Stimulated activated CD4-positive, alpha-beta T cell treated with anti-CD3 and anti-CD28 coated beads, Interleukin-4, amount 100 ng/mL, for 24 hours (primary cell): ENCODE measurements at places on chromosomes 12 and 14.

GRCh38 chr14:61524211-61524806 is 171.0 kb upstream of the HIF1A start:
- DNase-seq: no peak

DNA sequence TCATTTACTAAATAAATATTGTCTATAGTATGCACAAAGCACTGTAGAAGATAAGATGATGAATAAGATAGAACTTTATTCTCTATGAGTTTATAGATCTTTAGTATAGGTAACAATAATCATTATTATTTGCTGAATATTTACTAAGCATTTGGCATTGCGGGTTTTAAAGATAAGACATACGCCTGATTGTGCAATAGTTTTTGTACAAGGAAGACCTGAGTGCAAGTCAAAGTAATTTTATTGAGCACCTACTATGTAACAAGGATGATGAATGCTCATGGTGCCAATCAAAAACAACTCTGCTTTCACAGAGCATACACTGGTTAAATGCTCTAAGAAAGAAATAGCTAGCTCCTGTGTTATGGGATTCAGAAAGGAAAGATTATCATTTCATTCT is 1461.7 kb upstream of the FLRT2 start:
- no peak for DNase-seq

DNA sequence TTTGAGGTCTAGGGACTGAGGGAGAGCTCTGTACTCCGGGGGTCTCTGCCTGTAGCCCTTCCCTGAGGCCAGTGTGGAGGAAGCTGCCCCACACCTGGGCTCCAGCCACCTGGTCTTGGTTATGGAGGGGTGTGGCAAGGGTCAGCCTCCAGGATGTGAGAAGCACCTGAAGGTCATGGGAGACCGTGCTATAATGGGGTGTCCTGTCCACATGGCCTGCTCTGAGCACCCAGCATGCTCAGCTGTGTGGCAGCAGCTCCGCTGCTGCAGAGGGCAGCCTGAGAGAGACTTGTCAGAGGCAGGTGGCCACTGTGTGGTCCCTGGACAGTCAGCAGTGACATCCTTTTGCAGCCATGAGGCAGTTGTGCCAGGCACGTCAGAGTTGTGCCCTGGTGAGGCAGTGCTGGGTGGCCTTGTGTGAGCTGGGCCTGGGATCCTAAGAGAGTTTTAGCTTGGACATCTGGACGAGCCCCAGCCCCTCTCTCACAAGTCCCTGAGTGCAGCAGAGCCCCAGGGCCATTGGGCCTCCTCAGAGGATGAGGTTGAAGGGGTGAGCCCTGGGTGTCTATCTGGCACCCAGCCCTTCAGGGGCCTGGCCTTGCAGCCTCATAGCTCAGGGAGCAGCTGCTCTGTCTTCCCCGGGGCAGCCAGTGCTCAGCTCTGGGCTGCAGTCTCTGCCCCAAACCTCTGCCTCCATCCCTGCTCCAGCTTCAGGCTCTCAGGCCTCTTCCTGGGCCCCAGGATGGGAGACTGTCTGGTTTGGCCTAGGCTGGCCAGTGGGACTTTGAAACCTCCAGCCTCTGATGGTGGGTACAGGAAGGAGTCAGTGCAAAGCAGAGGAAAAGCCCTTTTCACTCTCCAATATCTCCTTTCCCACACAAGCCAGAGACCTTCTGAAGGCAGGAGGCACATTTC is 7.4 kb upstream of the ATG101 start:
- no peak for DNase-seq

DNA sequence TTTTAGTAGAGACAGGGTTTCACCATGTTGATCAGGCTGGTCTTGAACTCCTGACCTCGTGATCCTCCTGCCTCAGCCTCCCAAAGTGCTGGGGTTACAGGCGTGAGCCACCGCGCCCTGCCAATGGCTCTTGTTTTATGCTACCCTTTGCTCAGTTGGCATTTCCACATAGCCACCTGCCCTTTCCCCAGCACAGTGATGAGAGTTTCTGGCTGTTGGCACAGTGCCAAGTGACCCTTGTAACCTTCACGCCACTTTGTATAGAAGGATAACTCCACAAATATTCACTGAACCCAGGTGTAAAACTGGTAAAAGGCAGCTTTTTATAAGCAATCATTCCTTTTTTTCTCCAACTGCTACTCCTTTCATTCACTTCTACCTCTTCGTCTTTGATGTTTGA is 18.5 kb upstream of the CCDC175 start:
- DNase-seq: no peak

DNA sequence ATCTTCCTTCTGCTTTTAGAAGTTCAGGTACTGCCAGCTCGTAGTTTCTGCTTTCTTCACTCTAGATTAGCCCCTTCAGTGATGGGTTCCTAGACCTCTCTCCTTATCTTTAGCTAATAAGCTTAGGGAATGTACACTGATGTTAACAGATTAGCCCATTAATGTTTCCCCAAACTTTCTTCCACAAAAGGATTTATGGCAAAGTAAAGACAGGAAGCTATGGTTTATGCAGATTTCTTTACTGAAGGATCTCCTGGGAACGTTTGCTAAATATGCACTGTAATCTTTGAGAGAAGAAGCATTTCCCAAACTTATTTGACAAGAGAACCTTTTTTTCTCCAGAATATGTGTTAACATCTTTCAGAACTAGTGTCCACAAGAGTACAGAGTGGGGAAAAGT is 4.2 kb downstream of the SOCS4 start:
- DNase-seq: no peak

DNA sequence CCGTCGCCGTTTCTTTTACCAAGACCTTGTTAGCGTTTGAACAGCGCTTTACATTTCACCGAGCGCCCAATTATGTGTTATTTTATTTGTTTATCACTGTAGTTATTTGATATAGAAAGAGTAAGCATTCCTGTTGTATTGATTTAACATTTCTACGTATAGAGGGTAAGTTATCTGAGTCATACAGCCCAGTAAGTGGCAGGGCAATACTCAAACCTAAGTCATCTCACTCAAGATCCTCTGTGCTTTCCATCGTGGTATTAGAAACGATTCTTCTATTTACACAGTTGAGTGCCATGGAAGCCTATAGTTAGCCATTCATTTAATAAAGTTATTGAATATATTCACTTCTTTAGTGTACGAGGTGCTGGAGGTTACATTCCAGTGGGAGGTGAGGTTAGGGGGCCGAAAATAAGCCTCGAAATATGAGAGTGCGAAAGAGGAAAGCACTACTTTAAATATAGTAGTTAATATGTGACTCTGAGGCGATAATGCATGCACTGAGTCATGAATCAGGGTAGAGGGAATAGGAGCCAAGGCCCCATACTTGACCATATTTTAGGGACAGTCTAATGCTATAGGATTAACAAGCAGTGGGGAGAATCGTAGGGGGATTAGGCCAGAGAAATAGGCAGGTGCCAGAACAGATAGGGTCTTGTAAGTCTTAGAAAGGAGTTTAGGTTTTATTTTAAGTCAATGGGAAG is 629 bp downstream of the RAD51AP1 start:
- DNase-seq: no peak
